ENCODE measurements at places on chromosomes 2 and 18.

GRCh38 chr2:147171941-147172340, 672.9 kb upstream of the ACVR2A start:
- no peak for DNase-seq

DNA sequence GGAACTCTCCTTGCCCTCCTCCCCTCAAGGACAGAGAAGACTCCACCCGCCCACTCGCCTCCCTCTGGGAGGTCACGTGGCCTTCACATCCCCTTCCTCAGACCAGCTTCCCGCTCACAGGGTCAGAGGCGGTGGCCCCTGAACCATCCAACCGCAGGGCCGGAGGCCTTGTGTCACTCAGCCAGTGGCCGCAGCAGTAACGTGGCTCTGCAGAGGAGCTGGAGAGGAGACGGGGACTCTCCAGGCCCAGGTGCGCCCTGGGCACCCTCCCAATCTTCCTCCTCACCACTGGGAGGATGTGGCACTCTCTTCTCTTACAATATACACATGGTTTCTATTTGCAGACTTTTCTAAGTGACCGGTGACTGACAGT, 161.7 kb downstream of the TWIST2 start:
- no peak for DNase-seq

DNA sequence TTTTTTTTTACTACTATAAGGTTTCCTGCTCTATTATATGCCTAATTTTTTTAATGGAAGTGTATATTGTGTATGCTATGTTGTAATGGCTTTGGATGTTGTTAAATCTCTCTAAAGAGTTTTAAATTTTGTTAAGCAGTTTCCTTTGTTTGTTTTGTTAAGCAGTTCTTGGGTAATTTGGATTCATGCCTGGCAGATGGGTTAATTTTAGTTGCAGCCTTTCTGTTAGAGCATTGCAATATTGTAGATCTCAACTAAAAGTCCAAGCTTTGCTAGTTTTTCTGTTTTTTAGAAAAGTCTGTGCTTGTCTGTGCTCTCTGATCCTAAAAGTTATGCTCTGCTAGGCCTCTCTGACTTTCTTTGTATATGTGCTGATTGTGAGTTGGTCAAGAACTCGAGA, 1229.0 kb upstream of the NRXN1 start:
- DNase-seq = no peak

- DNase-seq = no peak
These were observed 825 bp downstream of the THUMPD2 start for GRCh38 chr2:39778233-39778632.

DNA sequence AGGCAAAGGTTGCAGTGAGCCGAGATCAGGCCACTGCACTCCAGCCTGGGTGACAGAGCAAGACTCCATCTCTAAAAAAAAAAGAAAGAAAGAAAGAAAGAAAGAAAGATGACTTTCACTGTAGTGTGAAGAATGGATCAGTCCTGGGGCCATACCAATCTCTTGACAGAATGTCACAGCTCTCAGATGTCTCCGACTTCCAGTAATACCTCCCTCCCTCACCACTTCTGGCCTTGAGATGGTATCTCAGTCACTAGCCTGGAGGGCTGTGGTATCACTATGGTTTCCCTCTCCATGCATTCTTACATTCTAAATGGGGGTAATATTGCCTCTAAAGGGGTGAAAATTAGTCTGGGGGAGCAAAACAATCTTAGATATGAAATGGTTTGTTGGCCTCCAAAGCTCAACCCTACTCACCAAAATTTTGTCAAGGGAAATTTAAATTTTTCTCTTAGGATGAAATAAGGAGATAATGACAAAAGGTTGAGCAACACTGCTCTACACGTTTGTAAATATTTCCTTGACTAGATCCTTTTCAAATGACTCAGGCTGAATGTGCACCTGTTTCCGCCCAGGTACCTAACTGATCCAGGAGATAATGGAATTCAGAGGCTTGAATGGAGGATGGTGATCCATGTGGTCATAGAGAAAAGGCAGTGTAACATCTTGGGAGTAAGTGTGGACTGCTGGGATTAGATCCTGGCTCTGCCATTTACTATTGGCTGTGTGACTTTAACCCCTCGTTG, 19.9 kb upstream of the SPRED2 start:
- DNase-seq = no peak

GRCh38 chr18:31376477-31376876, at the start of gene DSG4:
DSG4 (plus strand) TSS chr18:31376777; CDS start chr18:31376912, 135 bp downstream.
- no peak for DNase-seq

- no peak for DNase-seq
These were observed 43.0 kb upstream of the SLC1A4 start for GRCh38 chr2:64945973-64946768.

DNA sequence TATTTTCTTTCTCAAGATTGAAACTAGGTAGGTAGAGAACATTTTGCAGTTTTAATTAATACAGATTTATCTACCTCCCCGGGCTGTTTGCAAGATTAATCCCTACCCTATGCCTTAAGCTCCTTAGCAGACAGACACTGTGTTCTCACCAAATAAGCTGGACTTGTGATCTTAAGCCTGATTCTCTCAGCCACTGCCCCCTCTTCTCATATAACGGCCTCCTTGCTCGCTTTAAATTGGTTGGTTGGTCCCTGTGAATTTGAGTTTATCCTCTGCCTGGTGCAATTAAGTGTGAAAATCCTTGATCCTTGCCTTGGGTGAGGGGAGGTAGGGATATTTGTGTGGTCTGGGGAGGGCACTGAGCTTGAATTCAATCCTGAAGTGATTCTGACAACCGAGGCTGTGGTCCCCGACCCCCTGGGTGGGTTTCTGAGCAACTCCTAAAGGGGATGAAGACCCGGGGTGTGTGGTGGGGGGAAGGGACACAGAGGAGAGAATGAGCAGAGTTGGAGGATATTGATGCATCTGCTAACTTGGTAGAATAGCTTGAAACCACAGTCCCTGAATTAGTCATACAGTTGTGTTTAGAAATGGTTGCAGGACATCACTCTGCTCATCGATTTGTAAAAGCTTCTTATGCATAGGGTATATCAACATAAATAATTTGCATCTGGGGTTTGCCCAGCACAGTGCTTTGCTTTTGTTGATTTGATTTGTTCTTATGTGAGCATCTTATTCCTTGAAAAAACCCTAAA, 36.9 kb upstream of the NCKAP5 start:
- DNase-seq = no peak

GRCh38 chr2:219119422-219120043, 41.1 kb downstream of the NHEJ1 start:
- DNase-seq = peak; percentile 71

- no peak for DNase-seq
These were observed 19.6 kb upstream of the SERPINB11 start for GRCh38 chr18:63683152-63683551.

- DNase-seq = no peak
These were observed 222.9 kb downstream of the HNMT start for GRCh38 chr2:138187221-138187620.

GRCh38 chr18:70288851-70289328, at the start of gene SOCS6:
SOCS6 (plus strand) TSS chr18:70289045; CDS start chr18:70324669, 35,624 bp downstream.
- peak; percentile 59 for DNase-seq

- peak; percentile 53 for DNase-seq
These were observed 2.5 kb downstream of the IGFBP5 start for GRCh38 chr2:216692636-216693413.

GRCh38 chr2:148615381-148615841, 29.1 kb upstream of the EPC2 start:
- DNase-seq = peak; percentile 24

DNA sequence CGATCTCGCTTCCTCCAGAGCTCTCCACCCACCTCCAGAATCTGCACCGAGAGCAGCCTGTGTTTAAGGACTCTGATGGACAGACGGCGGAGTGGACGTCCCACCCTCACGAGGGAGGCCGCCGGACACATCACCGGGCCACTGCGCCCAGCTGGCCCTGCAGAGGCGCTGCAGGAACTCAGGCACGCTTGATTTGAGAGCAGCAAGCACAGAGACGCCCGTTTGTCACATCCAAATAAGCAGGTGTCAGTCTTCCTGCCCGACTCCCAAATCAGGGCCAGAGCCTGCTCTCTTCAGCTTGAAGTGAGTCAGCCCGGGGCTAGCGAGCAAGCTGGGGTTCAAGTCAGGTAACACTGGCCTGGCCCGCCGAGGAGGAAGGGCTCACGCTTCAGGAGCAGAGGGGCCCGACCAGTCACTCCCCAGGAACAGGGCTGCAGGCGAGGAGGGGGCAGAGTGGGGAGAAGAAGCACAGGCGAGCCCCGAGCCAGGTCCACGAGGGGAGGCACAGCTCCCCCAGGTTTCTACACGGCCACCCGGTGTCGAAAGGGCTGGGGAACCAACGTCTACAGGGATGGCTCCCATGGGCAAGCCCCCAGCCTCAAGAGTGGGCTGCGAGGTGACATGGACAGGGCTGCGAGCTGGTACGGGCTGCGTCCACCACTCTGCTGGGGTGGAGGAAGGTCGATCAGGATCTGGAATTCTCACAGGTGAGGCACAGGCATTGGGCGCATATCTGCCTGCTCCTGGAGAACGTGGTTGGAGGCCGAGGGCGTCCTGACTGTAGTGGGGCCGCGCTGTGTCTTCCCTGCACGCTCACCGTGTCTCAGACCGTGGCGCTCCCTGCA, 52.5 kb upstream of the CTDP1 start:
- DNase-seq = no peak

- DNase-seq = no peak
These were observed 12.3 kb downstream of the FLACC1 start for GRCh38 chr2:201344663-201345366.

DNA sequence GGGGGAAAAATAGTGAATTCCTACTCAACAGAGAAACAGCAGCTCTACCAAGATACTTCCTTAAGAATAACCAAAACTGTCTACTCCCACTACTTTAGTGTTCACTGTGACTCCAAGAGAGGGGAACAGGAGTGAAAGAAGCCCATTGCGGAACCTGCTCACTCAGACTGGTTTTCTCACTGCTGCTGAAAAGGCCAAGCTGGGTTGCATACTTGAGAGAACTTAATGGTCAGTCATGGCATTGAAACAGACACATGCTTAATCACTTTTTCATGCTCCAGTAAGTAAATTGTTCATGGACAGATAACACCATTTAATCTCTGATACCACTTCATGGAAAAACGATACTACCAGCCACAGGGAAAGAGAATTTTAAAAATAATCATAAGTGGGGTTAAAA, 35.7 kb upstream of the SLC8A1 start:
- no peak for DNase-seq

GRCh38 chr18:75492852-75493251, 65.3 kb upstream of the SMIM21 start:
- DNase-seq = no peak

GRCh38 chr2:28344756-28345373, 47.8 kb upstream of the FOSL2 start:
- no peak for DNase-seq

Measured in posterior cingulate gyrus (tissue), 11 donors.